Activated gamma-delta T cell treated with Interleukin-2 at 50 U/mL for 16 hours (primary cell): ENCODE measurements at places on chromosomes 2 and 18.

DNA sequence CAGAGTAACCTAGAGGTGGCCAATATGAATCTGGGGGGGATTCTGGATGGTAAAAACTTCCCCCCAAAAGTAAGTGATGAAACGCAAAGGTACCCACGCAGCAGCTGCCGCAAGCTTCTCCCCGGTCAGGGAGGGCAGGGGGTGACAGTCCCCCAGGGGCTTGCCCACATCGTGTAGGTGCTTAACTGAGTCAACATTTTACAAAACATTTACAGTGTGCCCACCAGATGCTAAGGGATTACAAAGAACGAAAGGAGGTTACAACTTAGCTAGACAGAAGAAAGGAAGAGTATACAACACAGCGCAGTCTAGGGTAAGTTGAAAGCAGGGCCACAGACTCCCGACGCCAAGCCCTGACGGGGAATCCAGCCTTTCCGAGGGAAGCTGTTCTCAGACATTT is 45.6 kb downstream of the LPIN2 start:
- DNase-seq, result no peak

- DNase-seq, result no peak
Measured at GRCh38 chr2:236400594-236401360, 136.6 kb upstream of the ASB18 start.

GRCh38 chr2:23602116-23602515 is 217.1 kb downstream of the KLHL29 start:
- DNase-seq, result no peak

- DNase-seq, result peak; percentile 87
Measured at GRCh38 chr2:96537066-96537733, 648 bp downstream of the ARID5A start.

DNA sequence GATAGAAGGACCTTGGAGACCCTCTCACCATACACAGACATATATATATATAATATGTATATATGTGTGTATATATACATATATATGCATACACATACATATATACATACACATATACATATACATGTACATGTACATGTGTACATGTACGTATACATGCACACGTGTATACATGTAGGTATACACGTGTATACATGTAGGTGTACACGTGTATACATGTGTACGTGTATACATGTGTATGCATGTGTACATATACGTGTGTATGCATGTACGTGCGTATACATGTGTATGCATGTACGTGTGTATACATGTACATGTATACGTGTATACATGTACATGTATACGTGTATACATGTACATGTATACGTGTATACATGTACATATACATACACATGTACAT is 54.5 kb downstream of the DPP10 start:
- no peak for DNase-seq

GRCh38 chr2:179377296-179377695 is 112.7 kb upstream of the SESTD1 start:
- no peak for DNase-seq

DNA sequence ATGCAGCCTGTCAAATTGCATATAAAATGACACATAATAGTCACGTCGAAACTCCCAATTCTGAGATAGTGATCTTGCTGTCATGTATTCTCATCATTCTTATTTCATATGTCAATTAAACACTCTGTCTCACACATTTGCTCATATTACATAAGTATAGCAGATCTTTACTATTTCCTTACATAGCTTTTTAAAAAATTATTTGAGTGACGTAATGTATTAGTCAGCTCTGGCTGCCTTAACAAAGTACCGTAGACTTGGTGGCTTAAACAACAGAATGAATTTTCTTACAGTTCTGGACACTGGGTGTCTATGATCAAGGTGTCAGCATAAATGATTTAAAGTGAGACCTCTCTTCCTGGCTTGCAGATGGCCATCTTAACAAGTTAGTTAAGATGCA is 1032.3 kb upstream of the NRXN1 start:
- DNase-seq, result no peak

- no peak for DNase-seq
Measured at GRCh38 chr2:241191081-241191480, 2.6 kb downstream of the ANO7 start.

DNA sequence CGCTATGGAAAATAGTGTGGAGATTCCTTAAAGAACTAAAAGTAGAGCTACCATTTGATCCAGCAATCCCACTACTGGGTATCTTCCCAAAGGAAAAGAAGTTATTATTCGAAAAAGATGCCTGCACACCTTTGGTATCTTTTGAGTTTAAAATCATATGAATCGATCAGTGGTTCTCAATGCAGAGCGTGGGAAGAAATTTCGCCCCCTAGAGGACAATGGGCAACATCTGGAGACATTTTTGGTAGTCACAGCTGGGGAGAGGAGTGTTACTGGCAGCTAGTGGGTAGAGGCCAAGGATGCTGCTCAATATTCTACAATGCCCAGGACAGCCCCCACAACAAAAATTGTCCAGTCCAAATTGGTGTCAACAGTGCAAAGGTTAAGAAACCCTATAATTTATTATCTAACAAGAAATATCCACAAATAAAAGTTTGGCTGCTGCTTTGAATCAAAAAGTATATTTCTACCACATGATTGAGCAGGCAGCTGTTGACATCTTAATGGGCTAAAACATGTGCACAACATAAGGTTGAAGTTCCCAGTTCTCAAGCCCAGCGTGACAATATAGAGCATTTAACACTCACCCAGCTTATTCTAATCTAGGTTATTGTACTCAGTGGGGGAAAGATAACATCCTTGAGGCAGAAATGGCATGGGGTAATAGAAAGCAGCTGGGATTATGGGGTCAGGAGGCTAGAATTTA is 425.7 kb downstream of the LRATD1 start:
- DNase-seq, result no peak

DNA sequence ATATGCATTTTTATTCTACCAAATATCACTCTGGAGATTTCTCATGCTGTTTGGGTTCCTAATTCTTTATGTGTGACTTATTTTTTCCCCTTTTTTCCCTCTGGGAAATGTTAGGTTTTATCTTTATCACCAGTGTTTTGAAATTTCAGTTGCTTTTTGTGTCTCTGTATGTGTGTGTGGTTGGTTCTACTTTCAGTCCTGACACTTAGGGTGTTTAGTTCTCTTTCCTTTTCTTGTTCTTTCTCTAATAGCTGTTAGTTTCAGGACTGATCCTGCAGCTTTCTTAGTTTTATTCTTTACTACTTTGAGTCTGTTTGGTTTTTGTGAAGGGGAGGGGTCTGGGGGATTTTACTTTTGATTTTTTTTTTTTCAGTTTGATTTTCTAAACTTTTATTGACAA is 23.1 kb downstream of the PPM1B start:
- DNase-seq, result no peak

DNA sequence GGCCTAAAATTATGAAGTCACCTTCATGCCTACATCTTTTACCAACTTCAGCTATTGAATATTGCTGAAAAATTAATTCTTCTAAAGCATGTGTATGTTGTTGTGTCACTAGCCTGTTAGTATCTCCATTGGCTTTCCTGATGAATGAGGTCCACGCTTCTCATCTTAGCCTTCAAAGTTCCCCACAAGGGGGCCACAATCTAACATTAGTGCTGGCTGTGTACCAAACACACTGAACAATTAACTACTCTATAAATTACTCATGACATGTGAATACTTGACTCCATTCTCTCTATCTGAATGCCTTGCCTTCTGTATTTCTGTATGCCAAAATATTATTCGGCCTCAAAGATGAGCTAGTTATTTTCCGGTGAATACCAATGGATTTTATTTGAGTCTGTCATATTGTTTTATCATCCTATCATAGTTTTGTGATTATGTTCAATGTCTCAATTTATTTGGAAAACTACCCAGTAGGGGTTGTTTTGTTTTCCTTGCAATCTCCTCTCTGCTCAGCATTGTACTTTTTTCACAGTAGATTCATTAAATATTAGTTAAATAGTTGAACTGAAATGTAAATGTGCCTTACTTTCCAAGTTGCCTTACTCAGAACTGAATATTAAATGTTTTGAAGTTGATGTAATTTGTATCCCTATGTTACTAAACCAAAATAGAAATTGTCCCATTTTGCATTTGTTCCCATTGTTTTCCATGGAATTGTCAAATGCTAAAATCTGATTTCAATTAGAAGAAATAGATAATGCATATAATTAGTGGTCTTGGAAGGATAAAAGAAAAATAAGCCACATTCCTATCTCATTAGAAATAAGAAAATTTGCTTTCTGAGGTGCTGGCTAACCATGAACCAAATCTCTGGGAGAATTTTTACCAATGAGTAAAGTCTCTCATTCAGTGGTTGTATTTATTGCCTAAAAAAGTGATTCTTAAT is 208.4 kb upstream of the COL3A1 start:
- DNase-seq, result no peak

GRCh38 chr18:24586662-24587360 is 126.4 kb downstream of the HRH4 start:
- no peak for DNase-seq

DNA sequence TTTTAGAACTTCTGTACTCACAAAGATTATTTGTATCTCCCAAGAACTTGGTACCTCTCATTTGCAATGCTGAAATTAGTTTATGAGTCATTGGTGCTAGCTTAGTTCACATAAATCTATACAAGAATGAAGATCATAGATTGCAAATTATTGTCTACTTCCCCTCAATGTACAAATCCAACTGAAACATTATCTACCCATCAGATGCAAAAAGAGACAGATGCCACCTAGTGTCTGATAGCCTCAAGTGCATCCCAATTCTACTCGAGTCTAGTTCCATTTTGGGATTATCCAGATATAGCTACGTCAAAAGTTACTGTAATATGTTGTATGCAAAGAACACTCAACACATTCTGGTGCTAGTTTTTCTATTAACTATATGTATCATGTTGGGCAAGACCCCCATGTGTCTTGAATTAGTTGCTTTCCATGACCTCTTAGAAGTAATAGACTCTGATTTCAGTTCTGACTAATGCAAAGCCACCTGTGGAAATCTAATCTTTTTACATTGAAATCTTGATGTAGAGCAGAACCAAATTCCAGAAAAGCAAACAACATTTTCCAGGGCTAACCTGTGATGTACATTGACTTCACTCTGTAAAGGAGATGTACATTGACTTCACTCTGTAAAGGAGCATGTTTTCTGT is 210.0 kb downstream of the RBM43 start:
- DNase-seq, result peak; percentile 4

DNA sequence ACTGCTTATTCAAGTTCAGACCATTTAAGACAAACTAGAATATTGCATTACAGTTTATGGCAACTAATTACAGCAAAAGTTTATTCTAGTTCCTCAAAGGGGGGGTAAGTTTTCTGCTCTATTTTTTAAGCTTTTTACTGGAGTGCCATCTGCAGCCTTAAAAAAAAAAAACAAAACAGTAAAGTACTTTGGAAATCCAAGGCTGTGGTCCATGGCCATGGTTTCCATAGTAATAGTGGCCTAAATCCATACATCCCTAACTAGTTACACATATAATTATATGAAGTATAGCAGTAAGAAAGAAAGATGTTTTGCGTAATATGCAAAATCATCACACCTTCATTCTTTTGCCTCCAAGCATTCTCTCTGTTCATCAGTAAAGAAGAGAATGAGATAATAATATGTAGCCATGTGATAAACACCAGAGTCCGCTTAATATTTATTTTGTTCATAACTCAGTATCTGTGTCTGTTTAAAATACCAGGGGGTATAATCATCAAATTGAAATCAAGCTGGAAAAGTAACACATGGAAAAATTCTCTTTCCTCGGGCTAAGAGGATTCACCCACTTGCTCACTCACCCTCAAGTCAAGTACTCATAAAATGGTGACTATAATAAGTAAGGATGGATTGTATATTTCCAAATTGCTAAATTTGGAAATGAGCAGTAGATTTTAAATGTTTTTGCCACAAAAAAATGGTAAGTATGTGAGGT is 301.1 kb upstream of the RND3 start:
- no peak for DNase-seq

GRCh38 chr2:155310589-155310988 is 612.1 kb downstream of the KCNJ3 start:
- no peak for DNase-seq

GRCh38 chr2:209146682-209147320 is 277.0 kb upstream of the MAP2 start:
- DNase-seq, result no peak

DNA sequence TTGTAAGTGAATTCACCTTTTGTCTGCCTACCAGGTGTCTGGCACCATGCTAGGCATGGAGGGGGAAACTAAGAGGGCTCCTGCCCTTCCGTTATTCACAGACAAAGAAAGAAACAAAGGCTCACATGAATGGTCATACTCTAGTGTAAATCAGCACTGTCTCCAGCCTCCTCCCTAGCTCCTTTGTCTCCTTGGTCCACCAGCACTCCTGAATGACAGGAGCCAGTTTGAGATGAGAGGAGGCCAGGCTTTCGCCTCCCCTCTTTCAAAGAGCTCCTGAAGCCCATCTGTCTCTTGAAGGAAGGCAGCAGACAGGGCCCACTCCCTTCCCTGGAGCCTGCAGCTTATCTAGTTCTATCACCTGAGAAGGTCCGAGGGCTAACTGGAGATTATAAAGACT is 18.7 kb downstream of the SATB2 start:
- no peak for DNase-seq

- no peak for DNase-seq
Measured at GRCh38 chr2:239138610-239139009, 262.2 kb downstream of the HDAC4 start.

DNA sequence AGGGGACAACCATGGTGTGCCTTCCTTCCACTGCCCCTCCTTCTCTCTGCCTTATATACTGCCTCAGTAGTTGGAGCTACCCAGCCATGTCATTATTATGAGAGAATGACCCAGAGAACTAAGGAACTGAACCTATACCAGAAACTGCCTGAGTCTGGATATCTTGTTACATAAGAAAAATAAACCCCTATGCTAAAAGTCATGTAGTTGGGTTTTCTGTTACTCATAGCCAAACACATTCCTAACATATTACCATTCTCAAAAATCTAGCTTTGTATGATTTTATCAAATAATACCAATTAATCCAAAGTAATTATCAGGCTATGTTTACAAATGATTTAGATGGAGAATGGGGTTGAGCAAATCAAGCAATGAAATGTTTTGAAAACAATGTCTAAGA is 15.0 kb upstream of the KLF7 start:
- no peak for DNase-seq

DNA sequence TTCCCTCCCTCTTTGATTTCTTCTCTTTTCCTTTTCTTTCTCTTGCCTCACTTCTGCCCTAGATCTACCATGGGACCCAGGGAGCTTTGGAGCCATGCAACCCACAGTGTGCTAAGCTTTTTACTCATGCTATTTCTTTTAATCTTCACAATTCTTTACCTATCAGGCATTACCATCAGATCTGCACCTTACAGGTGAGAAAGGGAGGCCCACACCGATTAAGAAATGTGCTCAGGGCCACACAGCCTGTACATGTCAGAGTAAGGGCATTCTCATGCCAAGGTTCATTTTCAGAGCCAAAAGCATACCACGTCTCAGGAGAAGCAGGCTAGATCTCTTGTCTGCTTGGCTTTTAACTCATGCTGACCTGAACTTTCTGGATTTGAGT is 161.9 kb downstream of the RPIA start:
- DNase-seq, result no peak

- no peak for DNase-seq
Measured at GRCh38 chr2:83115155-83115554, 1343.9 kb downstream of the SUCLG1 start.

GRCh38 chr2:69053416-69053965 is 40.5 kb downstream of the ANTXR1 start:
- DNase-seq, result no peak
